ENCODE measurements at places on chromosomes 6 and 20. TPM values are rescaled to one million over a fixed set of nuclear protein-coding genes. Genes with fewer than 3 reads are reported as not detected.

ANKRD60 gene
- not detected for total RNA-seq

PXDC1 gene
- total RNA-seq, result 15.3 TPM

DNA sequence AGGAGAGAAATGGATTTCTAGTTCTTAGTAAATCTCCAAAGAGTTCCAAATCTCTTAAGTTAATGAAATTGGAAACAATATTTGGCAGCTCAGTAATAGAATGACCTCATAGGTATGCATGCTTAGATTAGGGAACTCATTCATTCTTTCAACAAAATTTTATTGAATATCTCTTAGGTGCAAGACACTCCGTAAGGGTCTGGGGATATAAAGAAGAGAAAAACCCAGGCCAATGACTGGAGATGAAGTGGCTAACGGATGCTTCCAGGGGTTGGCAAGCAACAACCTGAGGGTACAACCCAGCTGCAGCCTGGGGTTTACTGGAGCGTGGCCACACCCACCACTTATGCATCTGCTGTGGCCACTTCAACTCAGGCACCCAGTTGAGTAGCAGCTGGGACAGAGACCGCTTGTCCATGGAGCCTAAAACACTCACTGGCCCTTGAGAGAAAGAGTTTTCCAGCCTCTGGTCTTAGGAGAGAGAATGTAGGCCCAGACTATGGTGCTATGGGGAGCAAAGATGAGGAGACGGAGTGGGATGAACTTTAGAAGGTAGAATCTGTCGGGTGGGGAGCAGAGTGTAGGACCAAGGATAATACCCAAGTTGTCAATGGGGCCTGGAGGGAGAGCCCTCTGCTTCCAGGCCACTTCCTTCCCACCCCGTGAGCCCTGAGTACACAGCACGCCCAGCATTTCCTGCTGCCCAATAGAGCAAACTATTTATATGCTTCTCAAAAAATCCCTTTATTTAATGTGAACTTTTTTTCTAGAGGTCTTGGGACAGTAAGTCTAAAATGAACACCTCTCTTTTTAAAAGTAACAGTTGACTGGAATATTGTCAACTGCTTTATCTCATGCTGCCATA, 46.8 kb upstream of the PXDC1 start:
- peak; percentile 59 for DNase-seq

PPP2R5D gene
- 34.7 TPM for total RNA-seq

DNA sequence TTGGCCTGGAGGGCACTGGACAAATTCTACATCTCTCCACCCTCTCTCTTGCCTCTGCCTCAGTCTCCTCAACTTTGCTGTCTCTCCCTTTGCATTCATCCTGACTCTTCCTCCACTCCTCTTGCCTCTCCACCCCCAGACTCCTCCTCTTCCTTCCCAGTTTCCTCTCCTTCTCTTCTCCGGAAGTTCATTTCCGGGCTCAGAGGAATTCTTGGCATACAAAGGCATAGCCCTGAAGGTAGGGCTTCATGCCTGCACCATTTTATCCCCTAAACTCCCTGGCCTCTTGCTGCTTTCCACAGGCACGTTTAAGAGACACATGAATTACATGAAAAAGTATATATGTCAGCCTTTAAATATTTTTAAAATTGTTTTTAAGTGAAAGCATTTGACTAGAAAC, 10.6 kb downstream of the BFSP1 start:
- DNase-seq, result peak; percentile 41

DNA sequence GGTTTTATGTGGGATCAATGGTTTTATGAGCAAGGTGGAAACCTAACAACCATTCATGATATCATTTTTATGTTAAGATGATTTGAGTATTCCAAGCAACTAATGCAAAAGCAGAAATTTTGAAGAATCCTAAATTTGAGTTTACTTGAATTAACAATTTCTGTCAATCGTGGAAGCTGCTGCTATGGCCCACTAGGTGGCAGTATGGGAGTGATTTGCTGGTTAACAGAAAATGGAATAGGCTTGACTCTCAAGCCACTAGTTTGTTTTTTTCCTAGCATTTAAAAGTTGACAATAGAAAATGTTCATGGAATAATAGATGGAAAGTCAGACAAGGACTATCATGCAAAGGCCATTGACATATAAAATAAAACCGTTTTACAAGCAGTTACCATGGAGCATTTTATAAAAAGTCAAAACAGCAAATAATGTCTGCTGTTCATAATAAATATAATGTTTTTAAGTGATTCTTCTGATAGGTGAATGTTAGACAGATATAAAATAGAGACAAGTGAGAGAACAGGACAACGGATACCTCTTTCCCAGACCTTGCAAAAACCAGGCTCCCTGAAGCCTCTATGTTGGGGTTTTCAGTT, 43.0 kb upstream of the TMEM200A start:
- peak; percentile 79 for DNase-seq

DNA sequence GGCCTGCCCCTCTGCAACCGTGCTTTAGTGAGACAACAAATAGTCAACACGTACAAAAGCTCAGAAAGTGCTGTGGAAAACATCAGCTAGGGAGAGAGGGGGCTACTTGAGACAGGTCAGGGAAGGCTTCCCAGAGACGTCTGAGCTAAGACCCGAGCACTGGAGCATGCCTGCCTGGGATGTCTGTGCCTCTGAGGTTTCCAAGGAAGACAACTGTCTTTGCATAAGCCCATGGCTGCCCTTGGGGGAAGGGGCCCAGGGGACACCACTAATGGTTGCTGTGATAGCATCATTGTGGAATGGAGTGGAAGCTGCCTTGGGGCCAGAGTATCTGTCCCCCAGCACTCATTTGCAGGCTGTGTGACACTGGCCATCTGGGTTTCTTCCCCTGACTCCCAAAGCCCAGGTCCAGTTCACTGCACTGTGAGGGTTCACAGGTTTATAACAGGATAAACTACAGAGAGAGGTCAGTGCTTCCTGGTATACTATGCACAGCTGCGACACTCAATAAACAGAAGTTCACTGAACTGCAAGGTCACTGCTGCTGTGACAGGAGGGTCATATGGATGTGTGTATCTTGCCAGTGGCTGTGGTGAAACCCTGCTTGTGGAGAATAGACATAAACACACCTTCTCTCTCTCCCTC, 1.5 kb upstream of the ARFGEF2 start:
- DNase-seq, result no peak

HLA-DQA1 gene
- 2.6 TPM for total RNA-seq

- DNase-seq, result peak; percentile 19
Measured at GRCh38 chr6:106098383-106099234, 12.5 kb downstream of the PRDM1 start.

DNA sequence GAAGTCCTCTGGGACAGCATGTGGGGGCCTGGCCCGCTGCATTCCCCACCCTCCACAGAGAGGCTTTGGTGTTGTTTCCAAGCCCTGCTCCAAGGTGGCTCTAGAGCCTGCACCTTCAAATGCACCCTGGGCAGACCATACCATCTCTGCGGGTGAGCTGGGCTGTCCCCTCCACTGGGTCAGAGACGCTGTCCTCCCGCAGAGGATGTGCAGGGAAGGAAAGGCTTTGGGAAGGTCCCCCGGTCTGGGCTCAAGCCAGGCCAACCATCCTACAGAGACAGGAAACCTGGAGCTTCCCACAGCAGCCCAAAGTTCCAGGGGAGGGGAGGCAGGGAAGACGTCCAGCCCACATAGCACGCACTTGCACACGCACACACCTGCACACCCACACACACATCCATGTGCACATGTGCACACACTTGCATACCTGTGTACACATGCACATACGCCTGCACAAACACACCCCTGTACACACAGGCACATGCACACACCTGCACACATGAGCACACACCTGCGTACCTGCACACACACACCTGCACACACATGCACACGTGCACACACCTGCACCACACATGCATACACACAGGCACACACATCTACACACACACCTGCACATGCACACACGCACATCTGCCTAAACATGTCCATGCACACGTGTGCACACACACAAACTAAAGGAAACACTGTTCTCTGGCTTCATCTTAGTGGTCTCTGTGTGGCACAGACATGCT, 155.4 kb downstream of the ERMARD start:
- DNase-seq, result no peak

GRCh38 chr6:129402244-129402643, 307.7 kb downstream of the ARHGAP18 start:
- no peak for DNase-seq

DNA sequence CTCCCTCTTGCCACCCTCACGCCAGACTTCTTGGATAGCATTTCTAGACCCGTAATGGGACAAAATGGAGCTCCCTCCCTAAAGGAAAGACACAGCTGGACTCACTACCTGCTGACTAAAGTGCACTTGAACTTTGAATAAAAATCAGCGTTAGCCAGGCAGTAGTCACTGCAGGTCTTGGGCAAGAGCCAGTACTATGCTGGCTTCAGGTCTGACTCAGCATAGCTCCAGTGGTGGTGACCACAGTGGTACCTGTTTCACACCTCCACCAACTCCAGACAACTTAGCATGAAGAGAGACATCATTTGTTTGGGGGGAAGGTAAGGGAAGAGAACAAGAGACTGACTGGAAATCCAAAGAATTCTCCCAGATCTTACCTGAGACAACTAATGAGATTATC, 906.8 kb downstream of the GRIK2 start:
- DNase-seq, result no peak

- DNase-seq, result peak; percentile 34
Measured at GRCh38 chr20:8049310-8049709, 29.7 kb upstream of the TMX4 start.

DNA sequence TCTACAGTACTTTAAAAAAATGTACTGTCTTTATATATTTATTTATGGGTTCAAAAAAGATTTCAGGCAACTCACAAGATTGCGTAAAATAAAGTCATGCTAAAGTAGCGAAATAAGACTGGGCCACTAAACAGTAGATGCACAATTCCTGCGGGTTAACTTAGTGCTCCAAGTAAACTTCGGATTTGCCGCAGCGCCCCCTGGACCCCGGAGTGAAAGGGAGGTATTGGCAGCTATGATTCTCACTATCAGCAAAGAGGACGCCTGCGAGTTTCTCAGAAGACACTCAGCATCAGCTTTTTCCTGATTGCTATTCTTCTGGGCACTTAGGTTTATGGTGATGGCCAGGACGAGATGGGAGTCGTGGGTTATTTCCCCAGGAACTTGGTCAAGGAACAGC, 1.4 kb downstream of the OTOR start:
- DNase-seq, result no peak

DNA sequence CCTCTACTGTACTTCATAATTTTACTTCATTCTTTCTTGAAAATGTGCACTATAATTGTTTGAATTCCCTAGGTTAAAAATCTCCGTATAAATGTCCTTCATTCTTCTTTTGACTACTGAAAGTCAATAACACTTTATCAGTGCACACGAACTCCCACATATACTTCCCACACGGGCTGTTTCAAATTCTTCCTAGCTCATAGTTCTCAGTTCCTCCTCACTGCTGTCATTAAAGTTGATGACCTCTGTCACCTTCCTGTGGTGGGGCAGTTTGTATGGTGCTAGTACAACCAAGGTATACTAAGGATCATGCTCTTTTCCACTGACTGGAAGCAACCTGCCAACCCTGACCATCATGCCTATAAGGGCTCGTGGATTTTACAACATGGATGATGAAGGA, 40.0 kb upstream of the CD2AP start:
- DNase-seq, result peak; percentile 25

ELOVL4 gene
- 2.7 TPM for total RNA-seq

- peak; percentile 33 for DNase-seq
Measured at GRCh38 chr6:99614430-99615186, 8.0 kb downstream of the PRDM13 start.

DNA sequence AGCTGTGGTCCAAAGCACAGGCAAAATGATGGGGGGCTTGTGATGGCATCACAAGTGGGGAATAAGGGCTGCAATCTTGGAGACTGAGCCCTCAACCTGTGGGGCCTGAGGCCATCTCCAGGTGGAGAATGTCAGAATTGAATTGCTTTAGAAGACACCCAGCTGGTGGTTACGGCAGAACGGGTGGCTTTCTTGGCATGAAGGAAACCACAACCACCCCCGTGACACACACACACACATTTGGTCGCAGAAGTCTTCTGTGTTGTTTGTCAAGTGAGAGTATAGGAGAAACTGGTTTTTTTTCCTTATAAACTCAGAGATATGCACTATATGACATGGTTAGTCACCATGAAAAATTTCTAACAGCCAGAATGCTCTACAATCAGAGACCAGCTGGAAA, 139.5 kb upstream of the CDH4 start:
- no peak for DNase-seq

GRCh38 chr6:22667855-22668254, 98.5 kb downstream of the HDGFL1 start:
- DNase-seq, result no peak

DNA sequence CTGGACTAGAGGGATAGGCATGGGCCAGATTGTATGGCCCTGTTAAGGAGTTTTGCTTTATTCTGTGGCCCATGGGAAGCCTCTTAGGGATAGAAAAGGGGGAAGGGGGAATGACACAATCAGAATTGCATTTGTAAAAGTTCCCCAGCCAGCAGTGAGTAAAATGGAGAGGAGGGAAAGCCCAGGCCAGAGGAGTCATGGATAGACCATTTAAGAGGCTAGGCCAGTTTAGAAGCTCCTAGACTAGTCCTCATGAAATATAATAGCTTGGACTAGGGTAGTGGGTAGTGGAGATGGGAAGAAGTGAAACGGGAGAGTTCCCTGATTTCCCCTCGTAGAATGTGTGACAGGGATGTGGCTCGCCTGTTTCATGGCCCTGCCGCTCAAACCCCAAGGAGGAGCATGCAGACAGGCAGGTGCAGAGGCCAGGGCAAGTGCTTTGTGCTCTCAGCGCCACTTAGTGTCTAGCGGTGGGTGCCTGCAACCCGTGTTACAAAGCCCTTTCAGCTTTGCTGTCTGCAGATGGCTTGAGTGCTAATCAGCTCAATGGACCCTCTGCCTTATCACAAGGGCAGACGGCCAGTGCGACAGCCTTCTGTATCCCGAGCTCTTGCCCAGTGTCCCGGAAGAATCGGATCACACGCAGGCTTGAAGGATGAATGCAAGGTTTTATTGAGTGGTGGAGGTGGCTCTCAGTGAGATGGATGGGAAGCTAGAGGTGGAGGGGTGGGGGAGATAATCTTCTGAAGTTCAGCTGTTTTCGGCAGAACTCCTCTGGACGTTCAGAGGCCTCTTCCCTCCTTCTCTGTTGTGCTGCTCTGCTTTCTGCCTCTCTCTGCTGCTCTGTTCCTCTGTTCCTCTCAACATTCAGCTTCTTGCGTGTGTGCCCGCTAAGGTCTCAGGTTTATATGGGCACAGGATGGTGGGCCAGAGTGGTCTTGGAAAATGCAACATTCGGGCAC, 141.1 kb downstream of the CEP57L1 start:
- DNase-seq, result no peak

- DNase-seq, result peak; percentile 16
Measured at GRCh38 chr20:32004963-32005362, 5.3 kb upstream of the CCM2L start.

DNA sequence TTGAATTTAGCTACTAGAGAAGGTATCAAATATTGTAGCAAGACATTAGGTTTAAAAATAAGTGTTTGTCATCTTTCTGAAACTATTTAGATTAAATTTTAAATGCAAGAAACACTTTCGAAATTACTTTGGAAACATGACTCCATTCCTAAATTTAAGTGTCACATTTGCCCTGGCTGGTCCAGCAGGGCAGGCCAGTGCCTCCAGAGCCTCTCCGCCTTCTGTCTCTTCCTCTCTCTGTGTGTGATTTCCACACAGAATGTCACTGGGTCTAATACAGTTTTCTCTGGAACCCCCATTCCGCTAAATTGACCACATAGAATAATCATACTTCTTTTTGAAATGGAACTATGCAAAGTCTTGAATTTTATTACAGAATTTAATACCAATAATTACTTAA, 111.5 kb downstream of the SOBP start:
- no peak for DNase-seq

USP49 gene
- 2.7 TPM for total RNA-seq

- DNase-seq, result no peak
Measured at GRCh38 chr6:169255643-169256042, 2.0 kb upstream of the THBS2 start.

RAET1E gene
- total RNA-seq, result 0.89 TPM
